ENCODE measurements at places on chromosomes 12 and 14. TPM values are rescaled to one million over a fixed set of nuclear protein-coding genes. Genes with fewer than 3 reads are reported as not detected.
A peak's percentile ranks its signal among the peaks of the same experiment; 100 is the strongest.

EIF4B gene
- 713 TPM for total RNA-seq

GRCh38 chr14:35687335-35687939, 121.7 kb downstream of the RALGAPA1 start:
- H3K4me3 ChIP-seq, result no peak overlapping the region
- H3K27me3 ChIP-seq, result no peaks in the 10 kb centered on the region
- no peaks in the 10 kb centered on the region for H3K4me1 ChIP-seq
- no peak overlapping the region for H3K27ac ChIP-seq

DNA sequence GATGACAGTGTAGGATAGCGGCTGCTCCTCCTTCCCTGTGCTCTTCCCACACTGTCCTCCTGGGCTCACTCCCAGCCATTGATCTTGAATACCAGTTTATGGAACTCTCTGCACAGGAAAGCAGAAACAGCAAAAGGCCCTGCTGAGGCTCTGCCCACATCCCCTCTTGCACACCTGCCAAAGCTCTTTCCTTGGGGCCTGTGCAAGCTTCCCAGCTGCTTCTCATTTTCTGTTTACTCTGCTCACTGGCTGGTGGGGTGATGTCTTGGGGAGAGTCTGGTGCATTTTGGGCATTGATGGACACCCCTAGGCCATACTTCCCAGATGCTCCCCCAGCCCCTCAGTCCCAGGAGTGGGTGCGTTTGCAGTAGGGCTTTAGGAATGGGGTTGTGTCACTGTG, 361.8 kb downstream of the TMEM121 start:
- H3K27me3 ChIP-seq, result no peaks in the 10 kb centered on the region
- no peak overlapping the region for H3K4me3 ChIP-seq
- H3K4me1 ChIP-seq, result no peaks in the 10 kb centered on the region
- H3K27ac ChIP-seq, result no peak overlapping the region

KRT72 gene
- total RNA-seq, result not detected

GRCh38 chr12:57224278-57224972, 5.1 kb upstream of the SHMT2 start:
- no peak overlapping the region for H3K27ac ChIP-seq
- H3K4me3 ChIP-seq, result no peak overlapping the region
- H3K4me1 ChIP-seq, result no peaks in the 10 kb centered on the region
- H3K36me3 ChIP-seq, result no peaks in the 10 kb centered on the region
- DNase-seq, result no peak
- H3K27me3 ChIP-seq, result peaks cover 54% of the 10 kb centered on the region

- H3K4me3 ChIP-seq, result peak within 1 kb of the TSS; percentile 12
- H3K36me3 ChIP-seq, result no peaks in the 10 kb centered on the region
- no peak within 1 kb of the TSS for H3K27ac ChIP-seq
- peaks cover 14% of the 10 kb centered on the region for H3K27me3 ChIP-seq
- peaks cover 5% of the 10 kb centered on the region for H3K4me1 ChIP-seq
Measured at GRCh38 chr12:113149361-113150150, at the start of gene CFAP73. Gene CFAP73 (plus strand): TSS chr12:113149724. CDS start chr12:113149858, 134 bp downstream.

INTS13 gene
- 42.9 TPM for total RNA-seq

DNA sequence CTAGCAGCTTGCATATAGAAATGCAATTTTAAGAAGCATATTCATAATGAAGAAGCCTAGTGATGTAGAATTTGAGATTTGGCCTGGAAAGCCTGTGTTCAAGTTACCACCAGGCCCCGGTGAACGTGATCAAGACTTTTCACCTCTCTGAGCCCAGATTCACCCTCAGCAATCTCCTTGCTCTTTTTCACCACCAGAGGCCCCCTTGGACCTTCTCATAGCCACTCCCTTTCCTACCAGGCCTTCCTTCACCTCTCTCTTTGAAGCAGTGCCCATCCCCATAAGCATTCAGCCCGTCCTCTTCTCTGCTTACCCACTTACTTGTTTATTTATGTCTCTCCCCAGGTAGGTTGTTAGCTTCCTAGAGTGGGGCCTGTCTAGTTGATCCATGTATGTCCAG, 1280.9 kb downstream of the AACS start:
- H3K27ac ChIP-seq, result no peak overlapping the region
- peaks cover 6% of the 10 kb centered on the region for H3K36me3 ChIP-seq
- H3K27me3 ChIP-seq, result no peaks in the 10 kb centered on the region
- no peaks in the 10 kb centered on the region for H3K4me1 ChIP-seq
- no peak for DNase-seq
- no peak overlapping the region for H3K4me3 ChIP-seq

DNA sequence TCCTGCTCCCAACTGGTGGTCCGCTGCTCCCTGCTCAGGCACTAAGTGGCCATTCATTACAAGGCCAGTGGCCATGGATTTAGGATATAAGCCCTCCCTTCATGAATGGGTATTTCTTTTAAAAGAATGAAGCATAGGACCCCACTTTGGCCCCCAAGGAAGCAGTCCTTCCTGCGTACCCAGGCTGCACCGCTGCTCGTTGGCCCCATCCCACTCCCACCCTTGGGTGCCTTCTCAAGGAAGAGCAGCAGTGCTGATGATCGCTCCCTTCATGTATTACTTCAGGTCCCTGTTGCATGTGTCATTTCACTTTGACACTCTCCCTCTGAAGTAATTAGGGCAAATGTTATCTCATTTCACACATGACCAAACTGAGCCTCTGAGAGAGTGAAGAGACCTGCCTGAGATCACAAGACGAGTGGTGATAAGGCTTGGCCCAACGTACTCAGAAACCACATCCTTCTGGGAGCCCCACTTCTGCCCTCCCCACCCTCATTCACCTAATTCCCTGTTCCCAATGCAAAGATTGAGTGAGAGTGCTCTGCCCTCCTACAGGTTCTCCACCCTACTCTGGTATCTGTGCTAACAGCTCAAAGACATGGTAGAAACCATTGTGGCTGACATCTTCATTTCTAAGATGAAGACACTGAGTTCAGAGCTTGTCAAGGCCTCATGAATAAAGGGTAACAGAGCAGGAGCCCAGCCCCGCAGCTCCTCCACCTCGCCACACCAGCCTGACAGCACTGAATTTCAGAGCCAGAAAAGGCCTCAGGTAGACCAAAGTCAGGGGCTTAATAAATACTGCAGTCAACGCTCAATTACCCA, 10.3 kb upstream of the KRT2 start:
- no peak overlapping the region for H3K4me3 ChIP-seq
- H3K27ac ChIP-seq, result no peak overlapping the region
- no peaks in the 10 kb centered on the region for H3K4me1 ChIP-seq
- DNase-seq, result no peak
- no peaks in the 10 kb centered on the region for H3K36me3 ChIP-seq
- no peaks in the 10 kb centered on the region for H3K27me3 ChIP-seq

DNA sequence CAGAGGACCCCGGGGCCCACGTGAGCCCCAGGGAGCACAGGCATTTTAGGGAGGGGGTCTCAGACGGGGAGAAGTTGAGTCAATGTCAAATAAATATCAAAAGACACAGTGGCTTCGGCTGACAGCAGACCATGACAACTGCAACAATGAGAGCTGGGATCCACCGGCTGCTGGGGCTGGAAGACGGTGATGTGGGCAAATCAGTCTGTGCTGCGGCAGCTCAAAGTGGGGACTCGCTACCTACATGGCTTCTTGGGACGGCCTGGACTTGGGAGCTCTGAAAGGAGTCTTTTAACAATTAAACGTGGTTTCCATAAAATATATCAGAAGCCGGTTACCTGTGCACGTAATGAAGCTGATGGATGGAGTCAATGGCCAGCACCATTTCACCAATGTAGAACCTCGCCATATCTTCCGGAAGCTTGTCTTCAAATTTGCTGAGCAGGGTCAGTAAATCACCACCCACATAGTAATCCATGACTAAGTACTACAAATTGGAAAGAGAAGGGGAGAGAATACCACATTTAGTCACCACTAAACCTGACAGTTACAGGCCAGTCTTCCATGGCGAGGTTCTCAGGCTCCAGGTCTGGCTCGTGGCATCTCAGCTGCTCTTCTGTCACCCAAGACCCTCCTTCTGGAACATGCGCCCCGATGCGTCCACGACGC, 58.0 kb downstream of the CDC42BPB start:
- H3K4me3 ChIP-seq, result no peak overlapping the region
- no peak overlapping the region for H3K27ac ChIP-seq
- H3K36me3 ChIP-seq, result peaks cover 62% of the 10 kb centered on the region
- no peak for DNase-seq
- H3K4me1 ChIP-seq, result no peaks in the 10 kb centered on the region
- no peaks in the 10 kb centered on the region for H3K27me3 ChIP-seq

GRCh38 chr14:23514644-23514957, 37.0 kb downstream of the ZFHX2 start:
- H3K4me3 ChIP-seq, result no peak overlapping the region
- no peaks in the 10 kb centered on the region for H3K27me3 ChIP-seq

- H3K27me3 ChIP-seq, result no peaks in the 10 kb centered on the region
- no peaks in the 10 kb centered on the region for H3K36me3 ChIP-seq
- H3K4me3 ChIP-seq, result no peak overlapping the region
- no peak overlapping the region for H3K27ac ChIP-seq
- no peak for DNase-seq
Measured at GRCh38 chr12:1793426-1794210, 26.7 kb upstream of the LRTM2 start.

All from H9 (cell line).